OCI-M1 (cell line): ENCODE measurements at places on chromosomes 11 and 22.

GRCh38 chr11:124470561-124471227, 25.2 kb upstream of the OR8B8 start:
- no peak for DNase-seq

DNA sequence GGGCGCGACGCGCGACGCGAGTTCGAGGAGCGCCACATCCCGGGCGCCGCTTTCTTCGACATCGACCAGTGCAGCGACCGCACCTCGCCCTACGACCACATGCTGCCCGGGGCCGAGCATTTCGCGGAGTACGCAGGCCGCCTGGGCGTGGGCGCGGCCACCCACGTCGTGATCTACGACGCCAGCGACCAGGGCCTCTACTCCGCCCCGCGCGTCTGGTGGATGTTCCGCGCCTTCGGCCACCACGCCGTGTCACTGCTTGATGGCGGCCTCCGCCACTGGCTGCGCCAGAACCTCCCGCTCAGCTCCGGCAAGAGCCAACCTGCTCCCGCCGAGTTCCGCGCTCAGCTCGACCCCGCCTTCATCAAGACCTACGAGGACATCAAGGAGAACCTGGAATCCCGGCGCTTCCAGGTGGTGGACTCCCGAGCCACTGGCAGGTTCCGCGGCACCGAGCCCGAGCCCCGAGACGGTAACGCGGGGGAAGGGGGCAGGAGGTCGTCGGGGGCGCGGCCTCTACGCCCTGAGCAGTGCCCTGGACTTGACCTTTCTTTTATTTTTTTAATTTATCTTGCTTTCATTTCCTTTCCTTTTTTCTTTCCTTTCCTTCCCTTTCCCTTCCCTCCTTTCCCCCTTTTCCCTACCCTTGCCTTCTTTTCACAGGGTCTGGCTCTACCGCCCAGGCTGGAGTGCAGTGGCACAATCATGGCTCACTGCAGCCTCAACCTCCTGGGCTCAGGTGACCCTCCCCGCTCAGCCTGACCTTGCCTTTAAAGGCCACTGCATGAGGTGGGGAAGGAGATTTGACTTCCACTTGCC, 5.0 kb downstream of the MPST start:
- DNase-seq: no peak

GRCh38 chr11:93054881-93055280, 85.4 kb downstream of the MTNR1B start:
- DNase-seq: peak; percentile 42

GRCh38 chr11:30666817-30667216, 80.7 kb upstream of the MPPED2 start:
- DNase-seq: no peak

- DNase-seq: no peak
These were observed 67.6 kb upstream of the ARHGAP42 start for GRCh38 chr11:100619484-100619883.

DNA sequence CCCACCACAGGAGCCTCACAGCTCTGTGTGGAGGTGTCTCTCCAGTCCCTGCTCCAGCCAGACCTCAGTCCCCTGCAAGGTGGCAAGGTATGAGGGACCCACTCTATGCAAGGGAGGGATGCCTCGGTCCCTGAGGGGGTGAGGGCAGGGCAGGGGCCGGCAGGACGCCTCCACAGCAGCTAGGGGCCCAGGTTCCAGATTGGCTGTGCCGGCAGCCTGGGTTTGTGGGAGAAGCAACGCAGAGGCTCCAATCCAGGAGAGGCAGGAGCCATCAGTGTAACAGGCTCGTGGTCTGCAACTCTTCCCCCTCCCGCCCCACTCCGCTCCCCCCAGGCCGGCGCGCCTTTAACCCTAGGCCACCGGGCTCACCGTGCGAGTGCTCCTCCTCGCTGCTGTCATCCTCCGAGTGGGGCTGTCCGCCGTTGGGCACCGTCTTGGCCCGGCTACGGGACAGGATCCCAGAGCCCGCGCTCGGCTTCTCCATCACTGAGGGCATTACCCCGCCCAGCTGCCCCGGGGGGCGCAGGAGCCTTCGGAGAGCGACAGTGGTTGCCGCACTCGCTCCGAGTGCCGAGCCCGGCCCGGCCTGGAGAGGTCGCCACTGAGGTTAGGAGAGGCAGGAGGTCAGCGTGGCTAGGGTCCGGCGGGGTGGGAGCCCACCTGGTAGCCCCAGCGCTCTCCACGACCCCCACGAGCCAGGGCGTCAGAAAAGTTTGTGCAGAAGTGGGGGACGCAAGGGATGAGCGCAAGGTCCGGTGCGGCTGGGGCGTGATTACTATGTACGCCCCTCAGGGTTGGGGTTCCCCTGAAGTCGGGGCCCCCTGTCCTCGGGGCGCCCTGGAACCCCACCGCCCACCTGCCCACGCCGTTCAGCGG, 765 bp downstream of the RCOR2 start:
- DNase-seq: peak; percentile 60

- peak; percentile 94 for DNase-seq
These were observed at the start of gene PAX6 for GRCh38 chr11:31810779-31811647. TSS of gene PAX6 (minus strand) at chr11:31811322. CDS start at chr11:31806411, 4,911 bp downstream.

DNA sequence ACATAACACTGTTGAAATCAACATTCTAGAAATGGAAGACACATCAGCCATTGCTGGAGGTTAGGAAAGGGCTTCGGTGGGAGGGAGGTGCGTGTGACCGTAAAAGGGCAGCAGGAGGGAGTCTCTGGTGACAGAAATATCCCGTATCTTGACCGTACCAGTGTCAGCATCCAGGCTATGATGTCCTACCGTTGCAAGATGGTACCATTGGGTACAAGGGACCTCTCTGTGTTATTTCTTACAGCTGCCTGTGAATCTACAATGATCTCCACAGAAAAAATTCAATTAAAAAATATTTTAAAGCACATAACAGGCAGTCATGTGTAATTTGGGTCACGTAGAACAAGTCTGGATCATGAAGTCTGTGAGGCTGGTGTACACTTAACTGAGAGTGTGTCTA, 27.4 kb upstream of the SEPTIN5 start:
- DNase-seq: no peak

DNA sequence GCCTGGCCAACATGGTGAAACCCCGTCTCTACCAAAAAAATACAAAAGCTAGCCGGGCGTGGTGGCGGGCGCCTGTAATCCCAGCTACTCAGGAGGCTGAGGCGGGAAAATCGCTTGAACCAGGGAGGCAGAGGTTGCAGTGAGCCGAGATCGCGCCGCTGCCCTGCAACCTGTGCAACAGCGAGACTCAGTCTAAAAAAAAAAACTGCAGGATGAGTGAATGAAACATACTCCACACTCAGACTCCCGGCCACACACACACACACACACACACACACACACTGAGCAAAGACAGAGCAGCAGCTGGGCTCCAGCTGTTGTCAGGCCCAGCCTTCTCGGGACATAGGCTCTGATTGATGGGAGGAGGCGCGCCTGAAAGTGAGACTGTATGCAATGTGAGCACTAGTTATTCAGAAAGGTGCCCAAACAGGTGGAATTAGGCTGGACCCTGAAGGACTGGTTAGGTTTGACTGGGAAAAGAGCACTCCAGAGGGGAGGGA, 1.5 kb upstream of the PLEKHA7 start:
- no peak for DNase-seq
